ENCODE measurements at places on chromosomes 16 and 17.

DNA sequence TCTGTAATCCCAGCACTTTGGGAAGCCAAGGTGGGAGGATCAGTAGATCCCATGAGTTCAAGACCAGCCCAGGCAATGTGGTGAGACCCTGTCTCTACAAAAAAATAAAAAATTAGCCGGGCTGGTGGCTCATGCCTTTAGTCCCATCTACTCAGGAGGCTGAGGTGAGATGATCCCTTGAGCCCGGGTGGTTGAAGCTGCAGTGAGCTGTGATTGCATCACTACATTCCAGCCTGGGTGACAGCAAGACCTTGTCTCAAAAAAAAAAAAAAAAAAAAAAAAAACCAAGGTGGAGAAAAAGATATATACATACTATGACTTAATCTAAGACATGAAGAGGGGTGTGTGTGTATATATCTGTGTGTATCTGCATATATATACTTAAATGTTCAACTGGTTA is 26.7 kb downstream of the BBS2 start:
- no peaks in the 10 kb centered on the region for H3K27me3 ChIP-seq
- DNase-seq, result no peak
- peaks cover 15% of the 10 kb centered on the region for H3K36me3 ChIP-seq
- H3K4me3 ChIP-seq, result no peak overlapping the region
- H3K4me1 ChIP-seq, result no peaks in the 10 kb centered on the region

GRCh38 chr17:33012522-33013033 is 20.9 kb downstream of the SPACA3 start:
- peaks cover 3% of the 10 kb centered on the region for H3K27me3 ChIP-seq
- no peaks in the 10 kb centered on the region for H3K4me1 ChIP-seq
- DNase-seq, result no peak
- H3K36me3 ChIP-seq, result no peaks in the 10 kb centered on the region
- H3K27ac ChIP-seq, result no peak overlapping the region

DNA sequence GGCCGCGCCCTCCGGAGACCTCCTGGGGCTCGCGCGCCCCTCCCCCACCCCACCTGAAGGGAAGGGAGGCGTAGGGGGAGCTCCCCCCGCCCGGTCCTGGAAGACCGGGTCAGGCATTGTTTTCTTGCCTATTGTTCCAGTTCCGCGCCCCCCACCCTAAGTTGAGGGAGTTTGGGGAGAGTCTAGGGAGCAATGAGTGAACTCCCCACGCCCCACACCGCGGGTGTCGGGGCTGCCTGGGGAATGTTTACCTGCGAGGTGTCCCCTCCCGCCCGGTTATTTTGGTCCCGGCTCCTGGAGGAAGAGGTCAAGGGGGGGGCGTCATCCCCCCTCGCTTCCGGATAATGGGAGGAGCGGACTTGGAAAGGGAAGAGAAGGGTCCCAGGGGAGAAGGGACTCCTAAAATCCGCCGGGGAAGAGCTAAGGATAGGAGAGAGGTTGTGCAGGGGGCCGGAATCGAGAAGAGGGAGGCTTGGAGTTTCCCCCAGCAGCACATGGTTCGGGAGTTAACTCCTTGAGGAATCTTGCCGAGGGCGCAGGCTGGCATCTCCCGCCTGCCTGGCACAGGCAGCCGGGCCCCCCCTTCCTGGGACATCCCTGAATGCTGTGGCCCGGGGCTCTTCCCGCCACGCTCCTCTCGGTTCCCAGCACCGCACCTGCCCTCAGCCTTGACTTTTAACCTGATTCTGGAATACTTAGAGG is 881 bp downstream of the MLLT6 start:
- no peaks in the 10 kb centered on the region for H3K27me3 ChIP-seq
- peak overlapping the region; percentile 94 for H3K27ac ChIP-seq
- H3K4me1 ChIP-seq, result peaks cover 48% of the 10 kb centered on the region
- H3K36me3 ChIP-seq, result peaks cover 62% of the 10 kb centered on the region
- peak overlapping the region; percentile 90 for H3K4me3 ChIP-seq
- peak; percentile 46 for DNase-seq

DNA sequence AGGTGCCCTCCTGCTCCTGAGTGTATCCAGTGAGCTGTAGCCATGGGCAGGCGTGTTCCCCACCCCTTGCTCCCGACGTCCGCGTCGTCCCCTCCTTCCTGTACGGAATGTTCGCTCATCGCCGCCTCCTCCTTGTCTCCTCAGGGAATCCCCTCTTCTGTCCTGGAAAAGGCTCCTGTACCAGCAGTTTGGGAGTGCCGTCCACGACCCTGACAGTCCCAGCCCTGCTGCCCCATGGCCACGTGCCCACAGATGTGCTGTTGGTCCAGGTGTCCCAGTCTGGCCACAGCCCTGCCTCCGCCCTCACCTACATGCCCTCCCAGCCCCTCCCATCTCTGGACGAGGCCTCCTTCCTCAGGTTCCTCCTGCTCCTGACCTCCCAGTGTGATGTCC is 30.2 kb downstream of the OR1D5 start:
- no peaks in the 10 kb centered on the region for H3K27me3 ChIP-seq
- H3K4me1 ChIP-seq, result no peaks in the 10 kb centered on the region
- DNase-seq, result no peak
- H3K36me3 ChIP-seq, result peaks cover 9% of the 10 kb centered on the region

DNA sequence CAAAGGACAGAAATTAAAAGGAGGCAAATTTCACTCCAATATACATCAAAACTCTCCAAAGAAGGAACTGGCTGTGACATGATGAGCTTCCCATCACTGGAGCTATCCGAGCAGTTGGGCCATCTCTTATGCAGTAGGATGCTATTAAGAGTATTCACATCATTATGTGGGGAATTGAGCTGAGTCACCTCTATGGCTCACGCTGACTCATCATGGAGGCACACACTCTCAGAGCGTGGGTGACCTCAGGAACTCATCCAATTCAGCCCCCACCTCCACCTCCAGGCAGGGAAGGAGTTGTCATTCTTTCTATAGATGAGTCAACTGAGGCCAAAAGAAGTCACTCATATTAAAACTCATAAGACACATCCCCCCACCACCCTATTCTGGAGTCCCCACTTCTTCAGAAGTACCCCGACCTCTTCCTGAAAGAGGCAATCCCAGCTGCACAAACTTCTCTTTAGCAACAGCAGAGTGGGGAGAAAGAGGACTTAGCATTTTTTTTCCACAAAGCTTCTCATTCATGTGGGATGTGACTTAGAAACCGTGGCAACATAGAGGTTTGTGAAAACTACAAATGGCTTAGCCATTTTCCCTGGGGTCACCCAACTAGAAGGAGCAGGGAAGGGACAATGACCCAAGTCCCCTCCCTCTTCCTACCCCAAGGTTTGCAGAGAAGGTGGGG is 32.5 kb downstream of the ABCC12 start:
- H3K36me3 ChIP-seq, result no peaks in the 10 kb centered on the region
- peak; percentile 87 for DNase-seq
- peaks cover 29% of the 10 kb centered on the region for H3K4me1 ChIP-seq
- H3K27me3 ChIP-seq, result peaks cover 12% of the 10 kb centered on the region

GRCh38 chr16:75065149-75065505 is 51.5 kb downstream of the LDHD start:
- H3K4me3 ChIP-seq, result no peak overlapping the region
- H3K27me3 ChIP-seq, result no peaks in the 10 kb centered on the region
- H3K27ac ChIP-seq, result no peak overlapping the region
- H3K36me3 ChIP-seq, result no peaks in the 10 kb centered on the region
- H3K4me1 ChIP-seq, result peaks cover 25% of the 10 kb centered on the region
- DNase-seq, result peak; percentile 42

DNA sequence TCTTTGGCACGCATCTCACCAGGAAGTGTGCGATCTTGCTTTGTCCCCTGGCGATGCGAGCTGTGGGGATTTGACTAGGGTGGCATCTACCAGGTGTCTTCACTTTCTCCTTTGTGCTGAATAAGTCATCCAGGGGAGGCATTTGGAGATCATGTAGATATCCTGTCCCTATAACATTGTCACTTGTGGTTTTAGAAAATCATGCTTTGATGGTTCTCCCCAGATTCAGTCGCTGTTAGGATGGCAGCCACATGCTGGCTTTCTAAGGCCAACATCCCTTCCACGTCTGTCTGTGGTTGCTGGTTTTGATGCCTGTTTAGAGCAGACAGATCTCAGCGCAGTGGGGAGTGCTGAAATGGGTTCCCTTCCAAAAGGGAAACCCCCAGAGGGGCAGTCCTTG is 2.5 kb downstream of the ADAD2 start:
- H3K4me3 ChIP-seq, result no peak overlapping the region
- H3K36me3 ChIP-seq, result no peaks in the 10 kb centered on the region
- no peak overlapping the region for H3K27ac ChIP-seq
- H3K27me3 ChIP-seq, result no peaks in the 10 kb centered on the region
- H3K4me1 ChIP-seq, result peaks cover 16% of the 10 kb centered on the region
- DNase-seq, result peak; percentile 36

DNA sequence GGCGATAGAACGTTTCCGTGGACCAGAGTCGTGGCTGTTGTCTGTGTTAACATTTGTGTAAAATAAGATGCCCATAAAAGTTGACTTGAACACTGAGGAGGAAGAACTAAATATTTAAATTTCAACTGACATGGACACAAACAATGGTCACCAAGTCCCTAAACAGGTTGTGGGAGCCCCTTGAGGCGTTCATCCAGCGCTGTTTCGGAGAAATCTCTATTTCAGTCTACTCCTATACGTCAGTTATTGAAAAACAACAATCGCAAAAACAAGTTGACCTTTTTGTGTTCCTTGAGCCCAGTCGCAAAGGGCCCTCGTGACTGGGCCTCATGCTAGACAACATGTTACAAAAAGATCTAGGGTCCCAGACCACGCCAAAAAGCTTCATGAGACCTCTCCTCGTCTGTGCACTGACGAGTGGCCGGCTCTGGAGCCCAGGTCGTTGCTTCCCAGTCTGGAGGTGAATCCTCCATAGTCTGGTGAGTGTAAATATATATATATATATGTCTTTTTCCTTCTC is 439 bp upstream of the TMEM231 start:
- peak overlapping the region; percentile 85 for H3K27ac ChIP-seq
- H3K27me3 ChIP-seq, result peaks cover 4% of the 10 kb centered on the region
- H3K36me3 ChIP-seq, result no peaks in the 10 kb centered on the region
- H3K4me1 ChIP-seq, result peaks cover 3% of the 10 kb centered on the region
- peak overlapping the region; percentile 88 for H3K4me3 ChIP-seq

GRCh38 chr17:66654106-66654740 is 180.7 kb upstream of the CACNG5 start:
- peaks cover 72% of the 10 kb centered on the region for H3K36me3 ChIP-seq
- peaks cover 68% of the 10 kb centered on the region for H3K4me1 ChIP-seq
- DNase-seq, result no peak
- no peak overlapping the region for H3K4me3 ChIP-seq
- H3K27me3 ChIP-seq, result no peaks in the 10 kb centered on the region

DNA sequence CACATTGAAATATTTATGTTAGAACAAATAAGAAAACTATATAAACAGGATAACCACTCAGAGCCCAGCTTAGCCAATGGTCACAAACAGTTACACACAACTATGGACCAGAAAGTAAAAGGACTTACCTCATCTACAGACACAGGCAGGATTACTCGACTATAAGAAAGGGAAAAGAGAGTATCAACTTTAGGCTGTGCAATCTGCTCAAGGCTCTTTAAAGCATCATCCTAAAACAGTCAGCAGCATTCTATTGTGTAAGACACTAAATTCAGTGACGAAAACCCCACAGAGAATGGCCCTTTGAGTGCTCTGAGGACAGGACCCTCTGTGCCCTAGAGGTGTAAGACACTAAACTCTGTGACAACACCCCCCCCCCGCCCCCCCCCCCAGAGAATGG is 4.2 kb downstream of the PITPNA start:
- peaks cover 12% of the 10 kb centered on the region for H3K36me3 ChIP-seq
- H3K27me3 ChIP-seq, result no peaks in the 10 kb centered on the region
- peaks cover 32% of the 10 kb centered on the region for H3K4me1 ChIP-seq

DNA sequence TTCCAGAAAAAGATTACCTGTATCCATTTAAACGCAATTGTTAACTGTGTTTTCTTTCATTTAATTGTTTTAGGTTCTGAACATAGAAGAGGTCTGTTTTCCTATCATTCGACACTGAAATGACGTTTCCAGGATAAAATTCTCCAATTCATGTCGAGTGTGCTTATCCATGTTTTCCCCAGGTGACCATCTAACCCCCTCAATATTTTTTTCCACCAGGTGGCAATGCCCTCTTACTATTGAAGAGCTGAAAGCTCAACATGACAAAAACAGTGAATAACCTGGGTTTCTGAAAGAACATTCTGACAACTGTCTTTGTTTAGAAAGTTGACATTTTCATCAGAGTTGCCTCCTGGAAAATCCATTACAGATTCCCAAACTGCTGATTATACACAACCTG is 948.7 kb downstream of the KCNJ2 start:
- no peak overlapping the region for H3K27ac ChIP-seq
- H3K36me3 ChIP-seq, result no peaks in the 10 kb centered on the region
- no peak overlapping the region for H3K4me3 ChIP-seq
- no peak for DNase-seq
- H3K27me3 ChIP-seq, result peaks cover 3% of the 10 kb centered on the region
- no peaks in the 10 kb centered on the region for H3K4me1 ChIP-seq

DNA sequence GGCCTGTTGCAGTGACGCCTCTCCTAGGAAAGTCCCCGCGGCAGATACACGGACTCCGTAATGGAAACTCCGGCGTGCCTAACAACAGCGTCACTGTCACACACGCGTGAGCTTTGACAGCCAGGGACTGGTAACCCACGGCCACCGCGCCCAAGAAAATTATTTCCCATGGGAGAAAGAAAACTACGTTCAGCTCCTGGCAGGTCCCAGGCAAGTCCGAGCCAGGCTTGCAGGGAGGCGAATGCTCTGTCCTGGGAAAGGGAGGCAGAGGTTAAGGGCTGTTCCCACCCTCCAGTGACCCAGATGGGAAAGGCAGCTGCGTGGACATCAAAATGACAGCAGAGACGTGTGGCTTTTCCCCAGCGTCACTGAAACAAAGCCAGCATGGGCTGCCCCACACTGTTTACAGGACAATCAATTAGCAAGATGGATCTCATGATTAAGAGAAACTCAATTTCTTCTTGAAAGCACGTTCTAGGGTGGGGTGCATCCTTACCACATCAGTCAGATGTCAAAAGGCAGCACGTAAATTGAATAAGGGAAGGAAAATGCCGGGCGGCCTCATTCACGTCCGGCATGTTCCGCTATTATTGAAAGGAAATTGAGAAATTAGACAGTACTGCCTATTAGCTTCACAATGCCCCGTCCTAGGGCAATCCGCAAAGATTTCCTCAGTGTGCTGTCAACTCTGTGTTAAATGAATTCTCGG is 82.5 kb downstream of the NXN start:
- H3K4me1 ChIP-seq, result no peaks in the 10 kb centered on the region
- H3K27me3 ChIP-seq, result peaks cover 12% of the 10 kb centered on the region
- no peak for DNase-seq
- H3K27ac ChIP-seq, result no peak overlapping the region

- H3K36me3 ChIP-seq, result no peaks in the 10 kb centered on the region
- H3K27ac ChIP-seq, result no peak overlapping the region
- H3K4me3 ChIP-seq, result no peak overlapping the region
These were observed 28.7 kb downstream of the BRIP1 start for GRCh38 chr17:61834610-61835009.

DNA sequence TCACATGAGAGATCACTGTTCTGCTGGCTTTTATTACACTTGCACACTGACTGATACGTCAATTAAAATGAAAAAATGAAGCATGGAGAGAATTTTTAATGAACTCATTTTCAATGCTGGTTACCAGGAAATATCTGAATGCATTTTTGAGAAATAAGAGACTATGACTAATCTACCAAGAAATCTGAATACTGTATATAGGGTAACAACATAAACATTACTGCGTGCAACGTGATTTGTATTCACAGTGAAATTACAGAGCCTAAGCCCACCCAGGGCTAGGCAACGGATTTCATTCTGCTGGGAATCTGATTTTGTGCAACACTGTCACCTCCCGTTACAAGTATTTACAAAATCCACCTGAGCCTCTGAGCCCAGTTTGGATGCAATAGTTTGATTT is 23.8 kb upstream of the LCMT1 start:
- peaks cover 6% of the 10 kb centered on the region for H3K4me1 ChIP-seq
- no peak overlapping the region for H3K4me3 ChIP-seq
- H3K27me3 ChIP-seq, result no peaks in the 10 kb centered on the region
- no peak overlapping the region for H3K27ac ChIP-seq

GRCh38 chr16:67674851-67675578 is 8.4 kb downstream of the C16orf86 start:
- no peaks in the 10 kb centered on the region for H3K27me3 ChIP-seq
- H3K27ac ChIP-seq, result no peak overlapping the region
- H3K36me3 ChIP-seq, result no peaks in the 10 kb centered on the region
- no peak for DNase-seq
